ENCODE measurements at places on chromosomes 13 and 19.

DNA sequence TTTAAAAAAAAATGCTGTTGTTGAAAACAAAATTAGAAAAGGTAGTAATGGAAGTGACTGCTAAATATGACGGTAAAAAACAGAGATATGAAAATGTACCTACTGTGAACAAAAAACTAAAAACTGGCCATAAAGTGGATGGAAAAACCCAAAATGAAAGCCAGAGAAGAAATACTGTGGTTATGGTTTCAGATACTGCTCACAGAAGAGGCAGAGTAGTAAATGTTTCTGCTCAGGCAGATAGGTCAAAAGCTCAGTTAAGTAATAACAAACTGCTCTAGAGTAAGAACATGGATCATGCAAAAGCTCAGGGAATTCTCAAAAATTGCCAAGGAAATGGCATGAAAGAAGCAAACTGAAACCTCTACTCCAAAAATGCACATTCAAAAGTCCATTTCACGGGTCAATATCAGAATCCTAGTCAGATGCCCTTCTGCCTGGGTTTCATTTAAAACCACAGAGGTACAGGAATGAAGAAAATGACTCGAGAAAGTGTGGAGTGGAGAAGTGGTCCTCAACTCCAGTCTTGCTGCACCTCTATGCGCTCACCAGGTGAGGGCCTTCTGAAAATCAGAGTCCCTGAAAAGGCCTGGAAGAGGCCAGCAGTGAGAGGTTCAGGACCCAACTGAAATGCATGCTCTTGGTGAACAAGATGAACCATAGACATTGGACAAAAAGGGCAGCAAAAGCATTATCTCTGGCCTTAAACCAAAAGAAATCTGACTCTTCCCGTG, 315.0 kb upstream of the SPRY2 start:
- DNase-seq, result no peak

GRCh38 chr19:45729800-45730290, 851 bp downstream of the FBXO46 start:
- no peak for DNase-seq

- peak; percentile 55 for DNase-seq
These were observed 277.9 kb downstream of the ZNF536 start for GRCh38 chr19:30649934-30650614.

DNA sequence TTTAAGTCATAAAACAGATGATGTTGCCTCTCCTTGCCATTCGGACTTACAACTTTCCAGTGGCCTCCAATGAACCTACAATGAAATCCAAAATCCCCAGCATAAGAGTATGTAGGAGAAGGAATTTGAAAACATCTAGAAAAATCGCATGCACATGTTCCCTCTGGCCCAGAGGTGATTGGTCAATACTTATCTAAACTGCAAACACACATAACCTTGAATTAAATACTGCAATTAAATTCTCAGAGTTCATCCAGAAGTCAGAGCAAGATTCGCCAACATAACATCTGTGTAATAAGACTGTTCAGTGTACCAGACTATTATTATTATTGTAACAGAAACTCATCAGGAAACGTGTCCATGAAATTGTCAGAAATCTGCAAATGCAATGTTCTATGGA, 82.2 kb upstream of the USP29 start:
- DNase-seq, result no peak

GRCh38 chr13:76043874-76044273, 407.7 kb downstream of the LMO7 start:
- DNase-seq, result no peak

GRCh38 chr19:58183817-58184215, 955 bp downstream of the ZNF274 start:
- DNase-seq, result no peak

DNA sequence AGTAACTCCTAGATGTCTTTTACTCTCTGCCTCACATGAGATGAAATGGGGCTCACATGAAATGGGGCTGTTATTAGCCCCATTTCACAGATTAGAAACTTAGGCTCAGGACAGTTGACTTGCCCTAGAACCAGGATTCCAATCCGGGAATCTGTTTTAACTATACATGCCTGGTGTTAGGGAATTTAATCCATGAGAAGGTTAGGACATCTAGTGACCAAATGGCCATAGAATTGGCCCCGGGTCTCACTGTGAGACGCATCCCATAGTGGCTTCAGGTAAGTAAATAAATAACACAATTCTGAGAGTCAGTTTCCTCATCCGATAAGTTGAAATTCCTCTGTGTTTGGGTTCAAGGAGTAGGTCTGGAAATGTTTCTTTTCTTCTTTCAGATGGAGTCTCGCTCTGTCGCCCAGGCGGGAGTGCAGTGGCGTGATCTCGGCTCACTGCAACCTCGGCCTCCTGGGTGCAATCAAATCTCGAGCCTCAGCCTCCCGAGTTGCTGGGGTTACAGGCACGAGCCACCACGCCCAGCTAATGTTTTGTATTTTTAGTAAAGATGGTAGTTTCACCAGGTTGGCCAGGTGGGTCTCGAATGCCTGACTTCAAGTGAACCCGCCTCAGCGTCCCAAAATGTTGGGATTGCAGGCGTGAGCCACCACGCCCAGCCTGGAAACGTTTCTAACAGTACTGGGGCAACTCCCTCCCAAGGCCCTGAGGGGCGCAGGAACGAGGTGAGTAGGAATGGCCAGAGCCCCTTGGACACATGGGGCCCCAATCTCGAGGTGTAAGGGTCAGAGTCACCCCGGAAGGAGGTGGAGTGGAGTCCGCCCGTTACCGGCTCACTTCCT, 1.2 kb upstream of the ZNF574 start:
- no peak for DNase-seq

DNA sequence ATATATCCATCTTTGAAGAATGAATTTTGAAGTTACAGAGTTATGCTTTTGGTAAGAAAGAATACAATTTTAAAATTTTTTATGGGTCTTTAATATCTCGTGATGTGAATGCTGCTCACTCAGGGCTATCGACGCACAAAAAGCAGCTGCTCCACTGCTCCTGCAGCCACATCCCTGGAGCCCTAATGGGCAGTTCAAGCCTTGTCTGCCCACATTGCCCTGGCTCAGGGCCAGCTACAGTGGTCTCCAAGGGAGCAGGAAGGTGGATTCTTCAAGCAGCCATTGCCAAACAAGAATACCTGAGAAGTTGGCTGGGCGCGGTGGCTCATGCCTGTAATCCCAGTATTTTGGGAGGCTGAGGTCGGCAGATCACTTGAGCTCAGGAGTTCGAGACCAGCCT, 85.8 kb downstream of the IPO5 start:
- DNase-seq, result no peak

GRCh38 chr13:48892053-48892687, 83.5 kb upstream of the FNDC3A start:
- DNase-seq, result no peak

DNA sequence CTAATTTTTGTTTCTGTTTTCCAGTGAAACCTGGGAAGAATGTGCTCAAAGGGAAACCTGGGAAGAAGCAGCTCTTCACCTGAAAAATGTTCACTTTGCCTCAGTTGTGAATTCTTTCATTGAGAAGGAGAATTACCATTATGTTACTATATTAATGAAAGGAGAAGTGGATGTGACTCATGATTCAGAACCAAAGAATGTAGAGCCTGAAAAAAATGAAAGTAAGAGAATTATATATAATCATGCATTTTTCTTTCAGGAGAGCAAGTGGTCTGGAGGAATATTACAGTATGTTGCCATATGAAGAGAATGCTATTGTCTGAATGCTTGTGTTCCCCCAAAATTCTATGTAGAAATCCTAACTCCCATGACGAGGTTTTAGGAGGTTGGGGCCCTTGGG, 3.4 kb downstream of the NUDT15 start:
- DNase-seq, result no peak

DNA sequence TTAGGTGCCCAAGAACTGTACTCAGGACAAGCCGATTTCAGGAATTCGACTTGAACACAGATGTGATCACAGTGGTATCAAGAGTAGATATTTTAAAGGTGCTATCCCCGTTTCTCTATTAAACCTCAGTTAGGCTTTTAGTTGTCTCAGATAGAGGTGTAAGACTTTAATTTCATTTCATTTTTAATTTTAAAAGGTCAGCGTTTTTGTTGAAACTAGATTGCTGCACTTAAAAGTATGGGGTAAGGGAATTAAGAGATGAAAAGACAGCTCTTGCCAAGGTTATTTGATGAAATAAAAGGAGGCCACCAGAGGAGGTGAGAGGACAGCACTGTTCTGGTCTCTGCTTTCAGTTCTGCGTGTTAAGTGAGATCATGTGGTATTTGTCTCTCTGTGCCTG, 48.6 kb downstream of the SPATA13 start:
- no peak for DNase-seq

GRCh38 chr13:32431361-32431760, 3.4 kb upstream of the N4BP2L1 start:
- peak; percentile 26 for DNase-seq

DNA sequence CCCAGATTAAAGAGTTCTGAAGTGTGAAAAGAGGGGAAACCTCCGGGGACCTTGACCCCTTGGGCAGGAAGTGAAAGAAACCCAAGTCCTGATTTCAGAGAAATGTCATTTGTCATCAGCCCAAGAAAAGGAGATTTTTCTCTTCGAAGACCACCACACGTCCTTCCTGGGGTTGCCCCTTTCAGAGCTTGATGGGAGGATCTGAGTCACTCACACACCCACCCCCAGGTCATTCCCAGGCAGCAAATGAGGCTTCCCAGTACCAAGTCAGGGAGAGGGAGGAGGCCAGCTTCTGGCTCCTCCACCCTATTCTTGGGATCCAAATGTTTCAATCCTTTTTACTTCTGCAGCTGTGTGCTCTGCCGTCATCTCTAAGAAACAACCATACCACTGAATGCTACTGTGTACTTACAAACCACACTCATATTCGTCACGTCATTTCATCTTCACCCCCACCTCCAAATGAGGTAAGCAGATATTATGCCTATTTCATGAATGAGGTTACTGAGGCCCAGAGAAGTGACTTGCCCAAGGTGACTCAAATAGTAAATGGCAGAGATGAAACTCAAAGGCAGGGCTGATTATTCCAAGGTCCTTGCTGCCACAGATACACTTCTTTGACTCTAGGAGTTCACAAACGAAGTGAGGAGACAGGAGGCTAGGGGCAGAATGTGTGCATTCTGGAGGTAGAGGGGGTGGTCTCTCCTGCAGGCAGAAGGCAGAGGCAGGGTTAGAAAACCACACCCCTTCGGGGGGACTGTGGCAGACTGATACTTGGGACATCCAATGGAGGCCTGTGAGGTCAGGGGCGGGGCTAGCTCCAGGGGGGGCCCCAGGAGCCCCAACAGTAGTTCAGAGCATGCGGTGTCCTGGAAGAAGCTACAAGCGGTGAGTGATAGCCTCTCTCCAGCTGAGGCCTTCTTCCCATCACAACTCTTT, 5.0 kb upstream of the KMT2B start:
- no peak for DNase-seq

DNA sequence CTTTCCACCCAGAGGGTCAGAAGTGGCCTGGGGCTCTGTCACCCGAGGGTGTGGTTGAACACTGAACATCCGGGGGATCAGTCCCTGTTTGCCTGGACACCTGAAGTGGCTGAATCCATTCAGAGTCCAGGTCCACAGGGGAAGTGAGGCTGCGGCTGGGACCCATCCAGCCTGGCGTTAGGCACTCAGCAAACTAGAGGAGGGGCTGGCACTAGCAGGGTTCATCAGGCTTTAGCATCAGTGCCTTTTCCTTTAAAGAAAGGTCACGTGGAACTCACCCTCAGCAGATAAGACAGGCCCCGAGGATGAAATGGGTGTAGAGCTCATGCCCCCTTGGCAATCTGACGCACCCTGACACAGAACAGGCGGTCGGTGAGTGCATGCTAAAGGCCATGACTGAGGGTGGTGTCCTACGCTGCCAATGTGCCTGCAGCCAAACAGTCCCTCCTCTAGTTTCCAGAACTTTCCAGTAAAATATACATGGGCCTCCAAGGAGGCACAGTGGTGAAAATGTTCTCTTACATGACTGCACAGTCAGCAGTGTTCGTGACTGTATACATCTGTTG, 72.4 kb upstream of the ARHGEF7 start:
- DNase-seq, result no peak

DNA sequence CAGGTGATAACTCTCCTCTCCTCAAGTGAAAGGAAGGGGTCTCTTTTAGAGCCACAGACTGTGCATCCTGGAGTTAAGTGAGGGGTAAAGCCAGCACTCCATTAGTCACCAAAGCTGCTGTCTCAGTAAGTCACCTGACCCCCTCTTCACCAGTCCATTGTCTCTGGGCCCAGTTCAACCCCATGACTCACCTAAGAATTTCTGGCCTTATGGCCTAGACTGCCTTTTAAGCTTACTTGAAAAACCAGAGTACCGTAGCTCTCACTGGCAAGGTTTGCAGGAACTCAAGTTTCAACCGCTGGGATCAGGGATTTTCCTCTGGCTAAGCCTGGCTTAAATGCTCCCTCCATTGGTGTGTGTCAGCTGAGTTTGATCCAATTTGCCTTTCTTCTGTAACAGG, 23.4 kb upstream of the EID2 start:
- DNase-seq, result peak; percentile 28
